Cortex of kidney (tissue), 1 donor: ENCODE measurements at places on chromosomes 6 and 20.

DNA sequence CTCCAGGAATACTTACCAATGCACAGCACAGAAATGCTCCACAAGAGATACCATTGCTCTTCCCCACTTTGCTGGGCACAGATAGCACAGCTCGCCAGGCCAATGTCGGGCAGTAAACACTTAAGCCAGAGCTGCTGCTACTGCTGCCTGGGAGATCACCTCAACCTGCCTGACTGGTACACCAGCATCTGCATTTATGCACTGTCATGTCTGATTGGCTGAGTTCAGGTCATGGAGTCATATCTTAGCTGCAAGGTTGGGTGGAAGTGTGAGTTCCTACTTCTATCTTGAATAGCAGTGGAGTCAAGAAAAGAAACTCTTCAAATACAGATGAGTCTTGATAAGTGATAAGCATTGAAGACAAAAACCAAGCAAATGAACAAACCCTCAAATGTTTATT lies 10.9 kb upstream of the ADGRF4 start:
- DNase-seq, result no peak

GRCh38 chr20:46894971-46895905 lies 595 bp downstream of the EYA2 start:
- no peak for DNase-seq

- DNase-seq, result no peak
These were observed 83.1 kb downstream of the GRM1 start for GRCh38 chr6:146111881-146112450.

- DNase-seq, result no peak
These were observed at the start of gene SERAC1 for GRCh38 chr6:158168040-158168289. TSS of gene SERAC1 (minus strand) at chr6:158168262. CDS start at chr6:158158363, 9,899 bp downstream.

- no peak for DNase-seq
These were observed 5.9 kb downstream of the HSPA12B start for GRCh38 chr20:3738111-3739053.
